ENCODE measurements at places on chromosomes 5 and 9.

- no peak for DNase-seq
Measured at GRCh38 chr5:115850744-115851416, 9.1 kb downstream of the AP3S1 start.

DNA sequence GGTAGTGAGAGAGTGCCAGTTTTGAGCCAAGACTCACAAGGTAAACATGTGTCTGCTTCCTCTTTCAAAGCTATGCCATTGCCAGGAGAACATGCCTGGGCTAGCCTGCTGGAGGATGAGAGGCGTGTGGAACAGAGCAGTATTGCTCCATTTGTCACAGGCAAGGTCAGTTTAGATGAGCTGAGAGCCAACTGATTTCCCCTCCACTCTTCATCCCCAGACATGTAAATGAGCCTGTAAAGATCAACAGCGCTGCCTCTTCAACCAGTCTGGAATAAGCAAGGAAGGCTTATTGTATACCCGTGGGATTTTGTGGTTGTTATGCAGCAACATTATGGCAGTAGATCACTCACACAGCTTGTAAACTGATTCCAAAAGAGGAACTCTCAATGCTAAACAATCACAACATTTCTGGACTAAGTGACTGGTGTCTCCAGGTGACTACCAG, 8.2 kb upstream of the GDNF start:
- no peak for DNase-seq

DNA sequence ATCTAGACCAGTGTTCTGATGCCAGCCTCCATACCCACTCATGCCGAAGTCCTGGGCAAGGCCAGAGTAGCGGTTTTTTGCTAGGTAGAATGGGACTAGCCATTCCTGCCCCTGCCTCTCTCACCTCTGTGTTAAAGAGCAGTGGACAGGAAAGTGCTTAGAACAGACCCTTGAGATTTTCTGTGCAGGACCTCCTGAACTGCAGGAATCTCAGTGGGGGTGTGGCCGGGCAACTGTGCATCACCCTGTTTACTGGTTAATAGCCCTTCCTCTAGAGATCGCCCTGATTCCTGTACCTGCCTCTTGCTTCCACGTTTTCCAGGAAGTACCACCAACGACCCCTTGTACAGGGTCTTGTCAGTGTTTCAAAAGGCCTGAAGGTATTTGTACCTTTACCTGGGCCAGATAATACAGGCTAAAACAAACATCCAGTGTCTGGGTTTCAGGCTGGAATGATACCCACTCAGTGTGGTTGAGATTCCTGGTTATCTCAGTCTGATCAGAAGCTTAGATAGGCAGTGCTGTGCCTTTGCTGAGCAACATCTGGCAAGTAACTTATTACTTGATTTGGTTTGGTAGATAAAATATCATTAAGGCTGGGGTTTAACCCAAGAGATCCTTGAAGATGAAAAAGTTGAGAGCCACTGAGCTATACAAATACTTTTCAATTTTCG, 65.9 kb downstream of the RGS3 start:
- DNase-seq, result no peak

DNA sequence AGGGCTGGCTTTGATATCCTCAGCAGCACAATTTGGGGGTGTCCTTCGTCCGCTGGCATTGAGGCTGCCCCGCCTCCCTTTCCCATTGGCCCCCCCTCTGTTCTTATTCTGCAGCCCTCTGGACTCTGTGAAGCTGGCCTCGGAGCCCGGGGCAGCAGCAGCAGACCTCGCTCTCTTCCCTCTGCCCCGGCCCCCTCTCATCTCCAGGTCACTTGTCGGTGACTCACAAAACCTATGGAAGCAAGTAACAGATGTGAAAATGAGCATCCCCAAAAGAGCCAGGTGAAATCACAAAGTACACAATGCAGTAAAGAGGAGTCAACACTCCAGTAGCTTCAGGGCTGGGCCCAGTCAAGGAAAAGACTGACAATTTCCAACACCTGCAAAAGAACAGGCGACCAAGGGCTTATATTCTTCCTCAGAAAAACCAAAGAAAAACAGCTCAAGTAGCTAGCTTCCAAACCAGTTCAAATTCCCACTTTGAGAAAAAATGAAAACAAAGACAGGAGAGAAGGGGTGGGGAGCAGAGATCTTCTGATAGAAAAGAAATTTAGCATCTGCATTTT, 97.5 kb downstream of the ZNF608 start:
- no peak for DNase-seq

DNA sequence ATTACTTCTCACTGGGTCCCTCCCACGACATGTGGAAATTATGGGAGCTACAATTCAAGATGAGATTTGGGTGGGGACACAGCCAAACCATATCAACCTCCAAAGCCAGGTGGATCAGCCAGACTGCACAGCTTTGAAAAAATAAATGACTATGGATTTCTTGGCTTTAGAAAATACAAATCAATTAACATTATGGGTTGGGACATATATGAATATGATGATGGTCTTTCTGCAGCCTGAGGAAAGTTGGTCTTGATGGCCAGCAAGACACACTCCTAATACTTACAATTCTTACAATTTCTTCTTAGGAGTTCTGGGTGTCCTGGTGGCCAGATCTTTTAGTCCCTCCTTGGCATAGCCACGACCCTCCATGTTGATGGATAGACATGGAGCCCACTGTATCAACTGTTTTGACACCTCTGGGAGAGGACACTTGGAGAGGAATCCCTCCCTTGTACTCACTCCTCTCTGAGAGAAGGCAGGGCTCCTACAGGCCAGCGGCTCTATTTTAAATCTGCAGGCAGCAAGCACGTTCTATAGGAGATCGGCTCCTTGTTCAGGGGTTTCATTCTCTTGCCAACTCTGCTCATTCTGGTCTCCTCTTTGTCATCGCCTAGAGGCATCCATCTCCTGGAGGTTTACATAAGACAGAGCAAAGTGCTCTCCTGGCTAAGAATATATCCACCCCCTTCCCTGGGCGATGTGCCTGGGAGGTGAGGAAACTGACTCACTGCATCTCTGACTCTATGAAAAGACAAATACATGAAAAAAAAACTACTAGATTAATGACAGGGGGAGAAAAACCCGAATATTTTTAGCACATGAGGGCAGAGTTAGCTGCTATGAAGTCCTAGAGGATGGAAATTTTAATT, 145.9 kb downstream of the CARTPT start:
- DNase-seq, result no peak

Data from mesothelial cell of epicardium (in vitro differentiated cells).